ENCODE measurements at places on chromosomes 2 and 18.

GRCh38 chr2:26979741-26980140, 9.3 kb downstream of the MAPRE3 start:
- DNase-seq: no peak

DNA sequence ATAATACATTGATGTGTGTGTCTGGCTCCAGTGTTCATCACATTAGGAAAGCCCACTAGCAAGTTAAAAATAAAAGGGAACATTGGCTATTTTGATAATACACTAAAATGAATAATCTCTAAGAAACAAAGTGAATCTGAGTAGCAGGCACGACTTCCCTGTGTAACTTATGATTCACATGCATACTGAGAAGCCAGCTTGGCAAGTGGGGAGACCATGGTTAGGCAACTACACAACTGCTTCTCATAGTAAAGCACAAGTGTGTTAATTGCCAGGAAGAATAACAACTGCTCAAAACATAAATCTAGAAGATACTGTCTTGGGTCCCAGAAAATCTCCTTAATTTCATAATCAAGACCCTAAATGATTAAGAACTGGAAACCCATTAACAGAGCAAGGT, 4.0 kb downstream of the MYO5B start:
- DNase-seq: no peak

GRCh38 chr2:74253971-74254310, 55.5 kb downstream of the MTHFD2 start:
- no peak for DNase-seq

- no peak for DNase-seq
These were observed 62.2 kb downstream of the PTRHD1 start for GRCh38 chr2:24731040-24731439.

DNA sequence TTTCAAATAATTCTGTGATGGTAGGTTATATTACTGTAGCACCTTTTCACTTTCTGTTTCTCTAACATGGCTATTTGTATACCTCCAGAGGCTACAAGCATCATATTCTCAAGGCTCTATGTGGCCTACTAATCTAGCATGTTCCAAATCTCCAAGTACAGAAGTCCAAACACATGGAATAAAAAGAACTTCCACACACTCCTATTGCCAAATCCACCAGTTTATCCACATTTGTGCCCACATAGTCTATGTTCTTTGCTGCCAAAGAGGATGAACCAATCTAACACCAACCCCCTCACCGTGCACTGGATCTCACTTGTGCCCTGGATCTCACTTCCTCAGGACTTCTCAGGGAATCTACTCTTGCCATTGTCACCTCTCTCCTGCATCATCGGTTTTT, 247.3 kb upstream of the RBBP8 start:
- DNase-seq: no peak

DNA sequence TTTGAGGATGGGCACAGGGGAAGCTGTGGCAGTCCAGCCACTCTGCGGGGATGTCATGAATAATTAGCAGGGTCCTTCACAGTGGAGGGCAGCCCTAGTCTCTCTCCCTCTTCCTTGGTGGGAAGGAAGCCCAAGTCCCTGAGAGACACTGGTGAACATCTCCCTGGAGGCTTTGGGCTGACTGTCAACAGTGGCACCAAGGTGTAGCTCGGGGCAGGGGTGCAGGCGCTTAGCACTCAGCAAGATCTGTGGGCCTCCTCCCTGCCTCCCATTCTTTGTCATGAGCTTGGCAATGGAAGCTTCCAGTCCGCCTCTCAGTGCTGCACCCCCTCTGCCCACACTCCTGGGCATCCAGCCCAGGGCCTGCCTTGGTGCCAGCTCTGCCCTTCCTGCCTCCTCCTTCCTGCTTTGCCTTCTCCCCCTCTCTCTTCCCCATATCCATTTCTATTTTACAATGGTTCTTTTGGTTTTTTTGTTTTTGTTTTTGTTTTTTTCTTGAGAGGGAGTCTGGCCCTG, 59.4 kb downstream of the STEAP3 start:
- no peak for DNase-seq

GRCh38 chr2:238160206-238161129, 1.7 kb downstream of the ERFE start:
- DNase-seq: no peak

DNA sequence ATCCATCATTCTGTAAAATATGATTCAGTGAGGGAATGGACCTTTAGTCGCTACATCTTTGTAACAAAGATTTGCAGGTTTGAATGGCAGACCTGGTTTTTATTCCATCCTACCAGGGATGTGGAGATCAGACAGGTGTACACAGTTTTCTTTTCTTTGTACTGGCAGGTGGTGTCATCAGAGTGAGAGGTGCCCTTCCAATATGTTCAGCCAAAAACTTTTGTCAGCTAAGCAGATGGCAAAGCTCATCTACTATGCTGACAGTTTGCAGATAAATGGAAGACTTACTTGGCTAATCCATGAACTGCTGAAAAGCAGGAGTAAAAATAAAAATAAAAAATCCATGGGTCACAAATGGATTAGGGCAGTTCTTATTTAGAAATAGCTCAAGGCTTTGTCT, 185.5 kb upstream of the DOK6 start:
- DNase-seq: no peak

- no peak for DNase-seq
These were observed 1355.4 kb upstream of the ACVR2A start for GRCh38 chr2:146489386-146489785.

- no peak for DNase-seq
These were observed 56.5 kb downstream of the SLC4A5 start for GRCh38 chr2:74286725-74287124.

DNA sequence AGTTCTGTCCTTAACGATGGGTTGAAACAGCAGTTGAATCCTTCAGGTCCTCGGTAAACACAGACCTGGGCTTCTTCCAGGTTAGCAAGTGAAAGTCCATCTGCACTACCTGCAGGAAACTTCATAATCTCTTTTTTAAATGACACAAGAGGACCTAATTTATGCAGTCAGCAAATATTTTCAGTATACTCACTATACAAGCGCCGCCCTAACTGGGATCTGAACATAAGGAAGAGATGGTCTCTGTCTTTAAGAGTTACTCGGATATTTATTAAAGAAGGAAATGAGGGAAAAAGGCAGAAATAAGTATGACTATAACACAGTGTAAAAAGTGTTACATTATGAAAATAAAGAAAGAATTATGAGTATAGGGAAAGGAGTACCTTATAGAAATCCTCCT, 103.3 kb downstream of the NBAS start:
- no peak for DNase-seq

DNA sequence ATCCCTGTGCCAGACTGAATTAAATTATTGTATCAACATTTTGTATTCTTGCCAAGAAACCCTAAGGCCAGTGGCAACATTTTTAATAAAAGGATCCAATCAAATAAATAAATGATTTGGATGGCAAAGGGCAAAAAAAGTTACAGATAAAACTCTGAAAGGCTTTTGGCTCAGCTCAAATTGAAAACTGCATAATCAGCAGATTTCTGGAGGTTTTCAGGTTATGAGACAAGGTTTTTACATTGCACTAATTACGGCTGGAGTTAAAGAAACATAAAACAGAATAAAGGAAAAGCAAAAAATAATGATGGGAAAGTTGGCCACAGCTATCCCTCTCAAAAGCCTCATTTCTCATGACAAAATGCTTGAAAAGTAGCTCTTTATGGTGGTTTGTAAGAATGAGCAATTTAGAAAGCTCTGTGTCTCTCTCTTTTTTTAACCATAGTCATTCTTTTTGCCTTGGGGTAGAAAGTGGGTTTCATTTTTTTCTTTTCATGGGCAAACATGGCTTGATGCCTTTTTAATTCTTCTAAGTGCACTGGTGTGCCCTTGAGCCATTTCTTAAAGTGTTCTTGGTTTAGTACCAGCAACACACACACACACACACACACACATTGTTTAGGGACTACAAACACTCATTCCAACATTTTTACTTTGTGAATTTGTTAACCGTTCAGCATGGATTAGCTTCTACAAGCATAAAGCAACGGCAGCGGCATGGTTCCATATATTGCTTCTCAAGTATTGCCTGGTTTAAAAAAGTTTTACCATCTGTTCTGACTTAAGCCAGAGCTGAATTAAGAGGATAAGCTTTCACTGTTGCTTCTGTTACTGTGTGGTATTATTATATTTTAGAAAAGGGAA, 747.1 kb upstream of the FSHR start:
- DNase-seq: no peak

- no peak for DNase-seq
These were observed 125.5 kb upstream of the REV1 start for GRCh38 chr2:99615247-99615771.

DNA sequence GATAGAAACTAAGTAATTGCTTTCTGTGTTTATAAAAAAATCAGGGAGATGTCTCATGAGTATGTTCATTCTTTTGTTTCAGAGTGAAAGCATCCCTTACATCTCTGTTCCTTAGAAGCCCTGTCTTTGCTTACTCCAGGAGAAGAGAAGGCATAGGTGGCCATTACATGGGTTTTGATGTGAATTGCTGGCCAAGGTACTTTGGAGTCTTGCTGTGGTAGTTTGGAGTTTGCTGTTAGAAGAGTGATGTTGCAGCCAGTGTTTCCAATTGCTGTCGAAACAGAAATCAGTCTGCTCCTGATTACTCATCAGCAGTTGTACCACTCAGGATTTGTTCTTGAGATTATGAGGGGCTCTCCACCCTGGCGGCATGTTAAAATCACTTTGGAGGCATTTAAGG, 97.8 kb upstream of the KLHL14 start:
- DNase-seq: no peak

DNA sequence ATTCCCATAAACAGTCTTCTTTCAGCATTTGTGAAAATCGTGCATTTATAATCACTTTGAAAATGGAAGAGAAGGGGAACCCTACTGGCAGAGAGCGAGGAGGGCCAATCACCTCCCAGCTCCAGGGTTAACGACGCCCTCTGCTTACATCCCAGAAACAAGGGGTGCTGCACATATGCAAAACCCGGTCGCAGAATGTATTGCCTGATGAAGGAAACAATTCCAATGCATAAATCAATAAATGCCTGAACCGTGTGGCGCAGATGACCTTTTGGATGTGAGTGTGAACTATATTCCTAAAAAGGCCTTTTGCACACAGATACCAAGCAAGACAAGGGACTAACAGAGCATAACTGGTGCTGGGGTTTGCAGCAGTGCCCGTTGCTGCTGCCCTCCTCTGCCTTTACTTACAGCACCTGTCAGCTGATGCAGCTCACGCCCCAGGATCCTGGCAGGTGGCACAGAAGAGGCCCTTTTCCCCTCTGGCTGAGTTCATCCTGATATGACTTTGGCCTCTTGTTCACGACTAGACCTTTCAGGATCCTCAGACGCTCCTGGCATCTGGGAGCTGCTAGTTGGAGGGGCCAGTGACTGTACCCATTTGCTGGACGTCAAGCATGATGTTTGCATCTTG, 67.8 kb downstream of the MYT1L start:
- no peak for DNase-seq

GRCh38 chr2:116435648-116436047, 1378.8 kb upstream of the DDX18 start:
- no peak for DNase-seq

DNA sequence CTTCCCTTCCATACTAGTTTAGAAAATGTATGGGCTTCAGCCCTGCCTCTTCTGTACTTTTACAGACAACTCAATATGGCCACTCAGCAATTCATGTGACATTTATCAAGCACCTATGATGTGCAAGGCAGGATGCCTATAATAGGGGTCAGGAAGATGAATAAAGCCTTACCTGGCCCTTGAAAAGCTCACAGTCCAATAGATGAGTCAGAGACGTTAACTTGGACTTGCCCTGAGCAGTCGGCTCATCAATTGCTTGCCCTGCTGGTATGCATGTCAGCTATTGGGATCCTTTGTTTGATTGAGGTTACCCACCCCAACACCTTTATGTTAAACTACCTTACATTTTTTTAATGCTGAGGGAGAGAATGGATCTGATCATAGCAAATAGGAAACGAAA, 116.1 kb downstream of the DNER start:
- DNase-seq: no peak

- peak; percentile 33 for DNase-seq
These were observed 3.0 kb upstream of the IL1B start for GRCh38 chr2:112839407-112840067.

DNA sequence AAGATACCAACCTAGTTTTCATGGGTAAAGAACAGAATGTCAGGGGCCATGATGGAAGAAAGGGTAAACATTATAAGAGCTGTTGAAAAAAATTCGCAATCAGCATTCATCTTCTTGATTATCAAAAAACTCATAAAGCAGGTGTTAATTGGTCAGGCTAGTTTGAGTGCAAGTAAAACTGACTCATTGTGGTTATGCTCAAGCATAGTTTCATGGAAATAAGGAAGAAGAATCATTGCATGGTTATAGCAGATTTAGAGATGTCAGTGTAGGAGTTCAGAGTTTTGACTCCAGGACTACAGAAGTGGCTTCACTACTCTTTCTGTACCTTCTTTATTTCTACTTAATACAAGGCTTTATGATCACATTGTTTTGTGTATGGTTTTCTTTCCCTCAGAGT, 26.9 kb upstream of the CDH19 start:
- DNase-seq: no peak

Data from CD4-positive, alpha-beta T cell treated with Interleukin-12 subunit alpha and Interleukin-12 subunit beta, for 1 hour (primary cell).